ENCODE measurements at places on chromosomes 4 and X. TPM values are rescaled to one million over a fixed set of nuclear protein-coding genes. Genes with fewer than 3 reads are reported as not detected.

PPP1R2C gene
- polyA plus RNA-seq: 0.24 TPM

BEX1 gene
- not detected for polyA plus RNA-seq

MFAP3L gene
- 0.63 TPM for polyA plus RNA-seq

- no peaks in the 10 kb centered on the region for H3K27me3 ChIP-seq
- no peak overlapping the region for H3K27ac ChIP-seq
- H3K4me3 ChIP-seq: peak overlapping the region; percentile 55
- no peak for DNase-seq
Measured at GRCh38 chr4:152850377-152850776, 70.6 kb downstream of the ARFIP1 start.

DNA sequence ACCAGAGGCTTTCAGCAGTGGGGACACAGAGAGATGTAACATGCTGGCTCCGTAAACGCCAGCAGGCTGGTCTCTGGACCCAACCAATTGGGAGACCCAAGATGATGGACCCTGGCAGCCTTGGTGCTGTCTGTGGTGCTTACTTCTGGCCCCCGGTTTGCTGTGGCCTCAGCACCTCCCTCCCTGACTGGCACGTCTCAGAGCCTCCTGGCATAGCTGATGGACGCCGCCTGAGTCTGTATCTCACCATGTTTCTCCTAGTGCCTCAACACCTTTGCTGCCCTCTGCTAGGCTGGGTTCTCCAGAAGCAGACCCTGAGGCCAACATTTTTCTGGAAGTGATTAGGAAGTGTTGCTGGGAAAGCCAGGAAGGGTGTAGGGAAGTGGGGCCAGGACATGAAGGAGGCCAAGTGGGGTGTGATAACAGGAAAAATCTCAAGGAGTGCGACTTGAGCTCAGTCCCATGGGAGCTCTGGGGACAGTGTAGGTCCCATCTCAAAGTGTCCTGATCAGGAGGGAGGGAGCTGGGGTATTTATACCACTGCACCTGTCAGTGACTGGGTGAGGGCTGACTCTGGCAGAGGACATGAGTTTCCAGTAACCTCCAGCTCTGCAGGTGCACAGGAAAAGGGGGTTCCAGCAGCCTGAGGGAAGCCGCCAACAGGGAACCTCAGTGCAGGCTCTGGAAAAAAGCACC lies 31.8 kb downstream of the PPP2R2C start:
- H3K4me1 ChIP-seq: no peaks in the 10 kb centered on the region
- H3K27ac ChIP-seq: no peak overlapping the region
- H3K4me3 ChIP-seq: no peak overlapping the region

GRCh38 chrX:112078606-112079005 lies 4.0 kb downstream of the TRPC5 start:
- DNase-seq: no peak
- peaks cover 10% of the 10 kb centered on the region for H3K27me3 ChIP-seq
- H3K4me1 ChIP-seq: no peaks in the 10 kb centered on the region
- H3K4me3 ChIP-seq: no peak overlapping the region

DNA sequence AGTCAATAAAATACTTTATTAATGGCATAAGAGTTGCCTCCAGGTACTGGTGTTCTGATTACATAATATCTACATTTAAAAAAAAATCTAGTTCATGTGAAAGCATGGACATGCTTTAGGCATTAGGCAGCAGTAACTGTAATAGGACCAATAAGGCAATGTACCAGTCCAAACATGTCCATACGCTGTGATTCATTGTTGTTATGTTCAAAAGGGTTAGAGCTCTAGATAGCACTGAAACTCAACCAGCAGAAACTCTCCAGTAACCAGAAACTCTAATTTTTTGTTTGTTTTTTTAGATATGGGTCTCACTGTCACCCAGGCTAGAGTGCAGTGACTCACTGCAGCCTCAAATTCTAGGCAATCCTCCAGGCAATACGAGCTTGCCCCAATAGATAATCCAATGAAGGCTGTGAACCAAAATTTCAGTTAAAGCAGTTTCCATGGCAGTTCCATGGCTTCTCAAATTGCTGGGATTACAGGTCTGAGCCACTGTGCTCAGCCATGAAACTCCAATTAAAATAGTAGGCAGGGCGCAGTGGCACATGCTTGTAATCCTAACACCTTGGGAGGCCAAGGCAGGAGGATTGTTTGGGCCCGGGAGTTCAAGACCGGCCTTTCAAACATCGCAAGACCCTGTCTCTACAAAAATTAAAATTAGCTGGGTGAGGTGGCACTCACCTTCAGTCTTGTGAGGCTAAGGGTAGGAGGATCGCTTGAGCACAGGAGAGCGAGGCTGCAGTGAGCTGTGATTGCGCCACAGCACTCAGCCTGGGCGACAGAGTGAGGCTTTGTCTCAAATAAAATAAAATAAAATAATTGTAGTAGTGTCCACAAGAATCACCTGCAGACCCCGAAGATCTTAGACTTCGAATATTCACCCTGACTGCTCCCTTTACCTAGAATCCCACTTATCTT lies 36.3 kb downstream of the MGARP start:
- H3K4me3 ChIP-seq: no peak overlapping the region
- H3K27ac ChIP-seq: no peak overlapping the region
- DNase-seq: no peak

- no peak overlapping the region for H3K4me3 ChIP-seq
- H3K36me3 ChIP-seq: peaks cover 8% of the 10 kb centered on the region
- peak; percentile 10 for DNase-seq
- peaks cover 21% of the 10 kb centered on the region for H3K4me1 ChIP-seq
Measured at GRCh38 chr4:6885953-6886557, 23.6 kb upstream of the TBC1D14 start.

- H3K4me1 ChIP-seq: no peaks in the 10 kb centered on the region
- H3K27ac ChIP-seq: no peak overlapping the region
- no peak overlapping the region for H3K4me3 ChIP-seq
- H3K27me3 ChIP-seq: peaks cover 6% of the 10 kb centered on the region
Measured at GRCh38 chr4:7472442-7473013, 37.8 kb upstream of the PSAPL1 start.

- H3K4me3 ChIP-seq: no peak overlapping the region
- no peak for DNase-seq
- no peaks in the 10 kb centered on the region for H3K4me1 ChIP-seq
- H3K27ac ChIP-seq: no peak overlapping the region
- no peaks in the 10 kb centered on the region for H3K36me3 ChIP-seq
Measured at GRCh38 chrX:11406109-11406765, 113.0 kb downstream of the AMELX start.

- H3K4me1 ChIP-seq: peaks cover 78% of the 10 kb centered on the region
- H3K27me3 ChIP-seq: peaks cover 6% of the 10 kb centered on the region
- no peak overlapping the region for H3K4me3 ChIP-seq
- no peak for DNase-seq
- H3K27ac ChIP-seq: peak overlapping the region; percentile 64
Measured at GRCh38 chr4:153513596-153513995, 47.4 kb downstream of the TMEM131L start.

DNA sequence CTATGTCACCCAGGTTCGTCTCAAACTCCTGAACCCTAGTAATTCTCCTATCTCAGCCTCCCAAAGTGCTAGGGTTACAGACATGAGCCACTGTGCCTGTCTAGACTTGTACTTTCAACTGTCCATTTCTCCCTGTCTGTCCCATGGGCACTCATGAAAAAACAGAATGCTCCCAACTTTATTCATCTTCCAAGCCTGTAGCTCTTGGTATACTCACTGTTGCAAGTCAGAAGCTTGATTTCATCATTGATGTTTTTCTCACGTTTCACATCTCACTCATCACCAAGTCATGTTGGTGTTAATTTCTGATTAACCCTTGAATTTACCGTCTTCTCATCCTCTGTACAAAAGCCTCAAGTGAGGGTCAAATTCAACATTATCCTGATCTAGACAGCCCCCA lies 7.3 kb upstream of the SRP72 start:
- no peak overlapping the region for H3K4me3 ChIP-seq
- H3K36me3 ChIP-seq: no peaks in the 10 kb centered on the region
- no peaks in the 10 kb centered on the region for H3K27me3 ChIP-seq
- H3K27ac ChIP-seq: no peak overlapping the region
- no peak for DNase-seq
- peaks cover 6% of the 10 kb centered on the region for H3K4me1 ChIP-seq

DNA sequence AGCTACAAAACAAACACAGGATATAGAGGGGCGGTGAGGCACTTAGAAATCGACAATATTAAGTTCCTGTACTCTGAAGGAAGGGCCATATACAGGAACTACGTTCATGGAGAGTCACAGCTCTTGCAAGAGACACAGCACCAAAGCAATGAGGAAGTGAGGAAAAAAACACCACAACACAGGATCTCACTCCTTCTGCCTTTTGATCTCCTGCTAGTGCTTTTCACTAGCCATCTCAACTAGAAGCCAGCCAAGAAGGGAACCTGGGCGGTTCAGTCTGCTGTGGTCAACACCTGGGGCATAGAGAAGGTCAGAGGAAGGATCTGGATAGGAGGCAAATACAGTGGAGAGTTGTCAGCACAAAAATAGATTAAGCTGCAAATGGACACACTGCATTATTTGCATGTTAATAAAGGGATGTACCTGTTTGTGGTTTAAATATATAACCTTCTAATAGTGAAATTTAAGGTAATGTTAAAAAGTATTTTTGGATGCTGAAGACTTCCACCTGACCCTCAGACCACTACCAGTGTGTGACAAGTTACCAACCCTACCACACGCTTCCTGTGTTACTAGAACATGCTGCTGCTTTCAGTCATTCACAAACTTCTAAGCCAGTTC lies 104.6 kb downstream of the DTHD1 start:
- peaks cover 31% of the 10 kb centered on the region for H3K4me1 ChIP-seq
- peak overlapping the region; percentile 72 for H3K4me3 ChIP-seq
- no peaks in the 10 kb centered on the region for H3K36me3 ChIP-seq
- peaks cover 31% of the 10 kb centered on the region for H3K27me3 ChIP-seq
- H3K27ac ChIP-seq: peak overlapping the region; percentile 90

DNA sequence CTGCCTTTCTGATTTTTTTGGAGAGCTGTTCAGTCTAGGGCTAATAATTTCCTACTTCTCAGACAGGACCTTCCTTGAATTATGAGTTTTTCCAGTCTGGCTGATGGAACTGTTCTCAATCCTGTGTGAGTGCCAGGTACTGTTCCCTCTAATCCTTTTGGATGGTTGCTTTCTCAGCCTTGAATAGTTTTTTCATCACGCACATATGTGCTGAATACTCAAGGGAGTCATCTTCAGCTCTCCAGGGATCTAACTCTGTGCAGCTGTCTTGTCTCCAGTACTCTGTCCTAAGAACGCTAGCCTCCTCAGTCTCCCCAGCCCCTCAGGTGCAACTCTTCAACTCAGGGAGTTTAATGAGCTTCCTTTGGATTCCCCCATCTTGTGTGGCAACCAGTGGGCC lies 93.2 kb downstream of the GASK1B start:
- DNase-seq: no peak
- no peak overlapping the region for H3K4me3 ChIP-seq
- H3K36me3 ChIP-seq: no peaks in the 10 kb centered on the region
- no peaks in the 10 kb centered on the region for H3K4me1 ChIP-seq
- H3K27ac ChIP-seq: no peak overlapping the region

DNA sequence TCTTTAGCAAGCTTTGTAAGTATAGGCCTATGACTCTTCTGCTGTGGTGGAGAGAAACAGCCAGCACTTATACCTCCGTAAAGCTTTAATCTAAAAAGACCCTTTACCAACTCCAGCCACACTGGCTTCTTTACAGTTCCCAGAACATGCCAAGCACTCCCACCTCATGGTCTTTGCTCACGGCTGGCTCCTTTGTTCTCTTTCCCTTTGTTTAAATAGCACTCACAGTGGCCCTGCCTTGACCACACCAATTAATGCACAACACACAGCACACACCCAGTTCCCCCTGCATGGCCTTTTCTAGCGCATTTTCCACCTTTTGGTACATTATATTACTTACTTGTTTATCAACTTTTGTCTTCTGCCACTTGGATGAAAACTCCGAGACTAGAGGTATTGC lies 18.9 kb downstream of the PPID start:
- no peaks in the 10 kb centered on the region for H3K4me1 ChIP-seq
- no peak overlapping the region for H3K4me3 ChIP-seq
- no peak overlapping the region for H3K27ac ChIP-seq
- H3K27me3 ChIP-seq: peaks cover 3% of the 10 kb centered on the region
- H3K36me3 ChIP-seq: peaks cover 14% of the 10 kb centered on the region
- DNase-seq: no peak

GRCh38 chr4:119039779-119040178 lies 95.9 kb upstream of the MYOZ2 start:
- H3K4me1 ChIP-seq: no peaks in the 10 kb centered on the region
- H3K27ac ChIP-seq: no peak overlapping the region
- H3K4me3 ChIP-seq: no peak overlapping the region

DNA sequence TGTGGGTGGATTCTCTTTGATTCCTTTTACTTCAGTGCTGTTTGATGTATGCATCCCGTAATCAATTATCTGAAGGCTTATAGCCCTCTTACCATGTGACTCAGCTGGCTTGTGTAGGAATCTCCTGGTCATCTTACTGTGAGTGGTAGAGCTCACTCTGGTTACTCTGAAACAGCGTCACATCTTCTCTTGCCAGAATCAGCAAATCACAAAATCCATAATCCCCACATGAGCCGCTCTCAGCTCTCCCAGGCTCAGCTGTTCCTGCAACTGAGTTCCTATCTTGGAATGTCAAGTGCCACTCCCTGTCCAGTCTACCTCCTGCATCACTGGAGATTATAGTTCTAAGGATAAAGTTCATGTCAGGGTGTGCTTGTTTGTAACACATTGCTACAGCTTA lies 278.0 kb downstream of the FBXO8 start:
- no peak overlapping the region for H3K4me3 ChIP-seq
- H3K4me1 ChIP-seq: no peaks in the 10 kb centered on the region
- no peaks in the 10 kb centered on the region for H3K27me3 ChIP-seq
- no peak for DNase-seq
- H3K27ac ChIP-seq: no peak overlapping the region
- no peaks in the 10 kb centered on the region for H3K36me3 ChIP-seq

DNA sequence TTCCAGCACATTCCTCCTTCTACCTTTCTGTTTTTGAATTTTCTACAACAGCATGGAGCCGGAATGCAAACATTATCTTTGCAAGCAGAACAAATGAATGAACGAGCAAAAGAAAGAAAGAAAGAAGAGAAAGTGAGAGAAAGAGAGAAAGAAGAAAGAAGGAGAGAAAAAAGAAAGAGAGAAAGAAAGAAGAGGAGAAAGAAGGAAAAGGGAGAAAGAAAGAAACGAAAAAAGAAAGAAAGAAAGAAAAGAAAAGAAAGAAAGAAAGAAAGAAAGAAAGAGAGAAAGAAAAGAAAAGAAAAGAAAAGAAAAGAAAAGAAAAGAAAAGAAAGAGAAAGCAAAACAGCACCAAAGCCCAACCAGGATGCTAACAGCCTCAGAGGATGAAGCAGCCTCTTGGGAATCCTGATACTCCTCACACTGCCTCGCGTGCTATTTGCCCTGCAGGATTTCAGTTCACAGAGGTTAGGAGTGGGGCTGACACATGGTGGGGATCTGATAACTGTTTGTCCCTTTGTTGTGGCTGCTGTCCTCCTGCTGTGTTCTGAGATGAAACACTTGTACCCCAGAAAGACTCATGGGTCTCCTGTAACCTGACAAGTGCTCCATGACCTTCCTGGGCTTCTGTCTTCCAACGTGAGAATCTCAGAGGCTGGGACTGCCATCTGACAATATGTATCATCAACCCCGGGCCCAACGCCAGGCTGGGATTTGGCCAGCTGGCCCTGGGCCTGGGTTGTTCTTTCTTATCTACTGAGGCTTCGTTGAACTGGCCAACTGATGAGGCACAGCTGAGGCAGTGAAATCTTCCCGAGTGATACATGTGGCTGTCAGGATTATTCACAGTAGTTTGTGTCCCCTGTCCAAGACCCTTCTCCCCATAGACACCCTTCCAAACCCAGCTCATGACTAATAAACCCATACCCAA lies 61.0 kb downstream of the SEPSECS start:
- H3K27me3 ChIP-seq: peaks cover 11% of the 10 kb centered on the region
- no peak for DNase-seq
- H3K4me1 ChIP-seq: no peaks in the 10 kb centered on the region
- no peak overlapping the region for H3K4me3 ChIP-seq

GRCh38 chr4:128452415-128452814 lies 164.8 kb upstream of the PGRMC2 start:
- peaks cover 4% of the 10 kb centered on the region for H3K4me1 ChIP-seq
- H3K27ac ChIP-seq: no peak overlapping the region
- no peak for DNase-seq
- H3K27me3 ChIP-seq: no peaks in the 10 kb centered on the region
- no peak overlapping the region for H3K4me3 ChIP-seq
- no peaks in the 10 kb centered on the region for H3K36me3 ChIP-seq
